Activated T-cell treated with anti-CD3 and anti-CD28 coated beads for 24 hours (primary cell): ENCODE measurements at places on chromosomes 3 and 15.

DNA sequence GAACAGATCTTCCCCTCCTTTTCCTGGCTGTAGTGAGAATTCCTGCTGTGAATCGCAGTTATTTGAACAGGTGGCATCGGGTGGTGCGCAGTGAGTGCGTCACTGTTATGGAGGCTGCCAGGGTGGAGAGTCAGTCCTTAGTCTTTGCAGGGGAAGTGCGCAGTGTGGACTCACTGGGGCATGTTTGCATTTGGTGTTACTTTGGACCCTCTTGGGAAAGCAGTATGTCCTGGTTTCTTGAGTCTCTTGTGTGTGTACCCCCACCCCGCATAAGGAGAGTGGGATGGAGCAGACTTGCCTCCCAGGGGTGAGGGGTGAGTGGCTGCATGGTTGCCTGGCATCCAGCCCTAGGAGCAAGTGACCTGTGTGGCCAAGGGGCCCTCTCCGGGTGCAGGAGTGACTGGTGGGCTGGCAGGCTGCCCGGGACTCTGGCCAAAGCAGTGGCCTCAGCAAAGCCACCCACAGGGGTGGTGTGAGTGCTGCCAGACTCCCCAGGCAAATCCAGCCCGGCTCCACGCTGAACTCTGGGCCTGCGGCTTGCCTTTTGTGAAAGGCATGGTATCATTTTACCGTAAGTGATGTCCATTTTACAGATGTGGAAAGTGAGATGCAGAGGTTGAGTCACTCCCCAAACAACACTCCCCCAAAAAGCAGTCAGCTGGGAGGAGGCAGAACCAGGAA, 46.4 kb downstream of the DNASE1L3 start:
- DNase-seq = no peak

DNA sequence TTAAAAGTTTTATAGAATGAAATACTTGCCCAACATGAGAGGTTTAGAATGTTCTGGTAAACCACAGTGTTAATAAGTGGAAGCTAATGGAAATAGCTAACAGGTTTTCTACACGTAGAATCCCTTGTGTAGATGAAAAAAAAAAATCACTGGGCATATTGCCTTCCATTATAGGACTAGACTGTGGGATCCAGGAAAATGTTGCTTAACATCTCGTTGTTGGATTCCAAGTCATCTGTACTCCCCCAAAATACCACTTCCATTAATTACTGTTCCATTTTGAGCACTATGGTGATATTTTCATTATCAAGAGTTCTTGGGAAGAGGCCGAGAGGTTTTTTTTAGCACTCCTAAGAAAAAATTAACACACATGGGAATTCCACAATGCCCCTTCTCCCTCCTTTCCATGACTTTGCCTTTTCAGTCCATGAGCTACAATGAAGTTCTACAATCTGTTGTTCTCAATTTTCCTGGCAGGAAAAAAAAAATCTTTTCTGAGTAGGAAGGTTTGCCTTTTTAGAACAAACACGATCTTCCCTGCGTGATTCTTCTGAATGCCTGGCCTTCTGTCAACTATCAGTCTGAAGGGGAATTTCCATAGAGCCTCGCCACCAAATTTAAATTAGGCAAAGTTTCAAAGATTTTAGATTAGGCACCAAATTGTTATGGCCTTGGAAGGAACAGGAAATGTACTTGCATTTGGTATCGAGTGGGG, 74.4 kb upstream of the CTDSPL start:
- no peak for DNase-seq

GRCh38 chr3:10322352-10322710, 1.4 kb upstream of the SEC13 start:
- DNase-seq = no peak

- no peak for DNase-seq
Measured at GRCh38 chr3:24048843-24049242, 103.8 kb downstream of the NR1D2 start.

GRCh38 chr15:57596978-57597377, 5.3 kb downstream of the MYZAP start:
- no peak for DNase-seq
